Activated CD4-positive, alpha-beta memory T cell treated with anti-CD3 and anti-CD28 coated beads for 36 hours (primary cell): ENCODE measurements at places on chromosomes 2 and 18. TPM values are rescaled to one million over a fixed set of nuclear protein-coding genes. Genes with fewer than 3 reads are reported as not detected.

Gene GAL3ST2
- total RNA-seq: 0.65 TPM

Gene UPP2
- total RNA-seq: not detected

Gene ATOH8
- total RNA-seq: not detected

Gene BAZ2B
- 9.1 TPM for total RNA-seq

Gene ANKRD62
- total RNA-seq: not detected

Gene COX5B
- total RNA-seq: 217 TPM

Gene RNF144A
- total RNA-seq: 21.4 TPM

Gene CFAP65
- total RNA-seq: not detected

Gene ZSWIM2
- total RNA-seq: not detected

Gene CMPK2
- 6.8 TPM for total RNA-seq

Gene TCF4
- total RNA-seq: not detected

Gene ADGRF3
- 3.7 TPM for total RNA-seq
